ENCODE measurements at places on chromosomes 11 and 22. TPM values are rescaled to one million over a fixed set of nuclear protein-coding genes. Genes with fewer than 3 reads are reported as not detected.

The HTR3B gene
- not detected for total RNA-seq

The TRIM6 gene
- total RNA-seq: 8.6 TPM

DNA sequence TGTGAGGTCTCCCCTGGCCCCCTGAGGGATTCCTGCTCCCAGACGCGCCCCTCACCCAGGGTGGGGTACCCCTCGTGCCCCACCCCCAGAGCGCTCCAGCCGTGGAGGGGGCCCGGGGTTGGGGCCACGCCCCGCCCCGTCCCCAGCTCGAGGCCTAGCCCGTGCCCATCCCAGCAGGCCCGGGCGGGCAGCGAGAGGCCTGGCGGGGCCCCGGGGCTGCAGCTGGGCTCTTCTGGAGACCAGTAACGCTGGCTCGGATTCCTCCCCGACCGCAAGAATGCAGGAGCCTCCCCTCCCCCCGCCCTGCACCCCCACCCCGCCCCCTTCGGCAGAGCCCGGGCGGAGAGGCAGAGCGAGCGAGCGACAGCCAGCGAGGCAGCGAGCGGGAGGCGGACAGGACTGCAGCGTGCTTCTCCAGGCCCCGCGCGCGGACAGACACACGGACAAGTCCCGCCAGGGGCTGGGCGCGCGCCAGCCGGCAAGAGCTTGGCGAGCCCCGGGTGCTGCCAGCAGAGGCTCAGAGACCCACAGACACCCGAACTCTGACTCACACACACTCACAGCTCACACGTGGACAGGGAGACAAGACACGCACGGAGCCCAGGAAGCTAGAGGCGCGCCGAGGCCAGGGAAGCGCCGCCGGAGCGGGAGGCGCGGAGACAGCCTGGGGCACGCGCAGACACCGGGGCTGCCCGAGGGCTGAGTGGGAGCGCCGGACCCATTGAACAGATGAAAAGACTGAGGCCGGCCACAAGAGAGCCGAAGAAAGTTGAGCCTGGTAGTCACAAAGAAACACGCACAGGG is 15.2 kb downstream of the BCL9L start:
- DNase-seq: peak; percentile 94

DNA sequence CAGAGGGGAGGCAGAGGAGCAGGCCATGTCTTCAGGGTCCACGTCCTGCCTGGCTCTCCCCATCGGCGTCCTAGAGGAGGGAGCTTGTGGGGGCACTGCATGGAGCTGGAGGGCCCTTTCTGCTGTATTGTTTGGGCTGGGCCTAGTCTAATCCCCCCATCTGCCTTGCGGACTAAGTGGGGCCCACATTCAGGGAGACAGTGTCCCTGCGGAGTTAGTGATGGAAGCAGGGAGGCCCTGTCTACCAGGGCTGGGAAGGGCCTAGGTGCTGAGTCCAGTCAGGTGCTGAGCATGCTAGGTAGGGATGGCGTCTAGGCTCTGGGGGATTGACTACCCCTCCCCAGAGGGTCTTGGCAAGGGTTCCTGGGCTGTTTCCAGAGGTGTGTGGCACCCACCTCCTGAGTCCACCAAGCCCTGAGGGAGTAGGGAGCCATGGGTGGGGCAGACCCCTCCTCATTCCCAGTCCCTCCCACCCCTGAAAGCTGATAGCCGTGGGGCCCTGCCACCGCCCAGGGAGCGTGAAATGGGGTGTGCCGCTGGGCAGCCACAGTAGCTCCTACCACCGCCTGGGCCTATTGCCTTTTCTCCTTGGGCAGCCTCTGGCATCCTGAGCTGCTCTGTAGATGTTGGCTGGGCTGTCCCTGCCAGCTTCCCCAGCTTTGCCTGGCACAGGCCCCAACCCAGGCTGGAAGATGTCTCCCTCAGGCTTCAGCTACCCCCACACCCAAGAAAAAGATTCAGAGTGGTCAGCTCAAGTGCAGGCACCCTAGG is 1.9 kb upstream of the POLD4 start:
- no peak for DNase-seq

Measured in fibroblast of lung (primary cell).